ENCODE measurements at places on chromosomes 3 and 15.

GRCh38 chr3:135503760-135504686, 461.5 kb upstream of the PPP2R3A start:
- DNase-seq: peak; percentile 68

- DNase-seq: no peak
These were observed 617.0 kb upstream of the CBLB start for GRCh38 chr3:106485802-106486201.

DNA sequence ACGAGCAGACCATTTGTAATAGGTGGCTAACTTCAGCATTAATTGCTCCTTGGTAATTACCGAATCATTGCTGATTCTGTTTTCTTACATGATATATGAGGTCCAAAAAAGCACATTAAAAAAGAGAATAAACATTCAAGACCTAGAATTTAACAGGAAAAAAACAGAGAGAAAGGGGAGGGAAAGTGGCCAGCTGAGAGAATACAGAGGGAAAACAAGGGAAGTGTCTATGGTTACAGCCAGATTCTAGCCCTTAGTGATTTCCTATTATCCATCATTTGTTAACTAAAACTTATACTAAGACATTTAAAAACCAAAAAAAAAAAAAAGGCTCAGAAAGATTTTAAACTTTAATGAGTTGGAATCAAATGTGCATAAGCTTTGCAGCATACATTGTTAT, 168.7 kb downstream of the LRTM1 start:
- no peak for DNase-seq

GRCh38 chr15:98382139-98382538, 266.2 kb upstream of the IGF1R start:
- DNase-seq: no peak

DNA sequence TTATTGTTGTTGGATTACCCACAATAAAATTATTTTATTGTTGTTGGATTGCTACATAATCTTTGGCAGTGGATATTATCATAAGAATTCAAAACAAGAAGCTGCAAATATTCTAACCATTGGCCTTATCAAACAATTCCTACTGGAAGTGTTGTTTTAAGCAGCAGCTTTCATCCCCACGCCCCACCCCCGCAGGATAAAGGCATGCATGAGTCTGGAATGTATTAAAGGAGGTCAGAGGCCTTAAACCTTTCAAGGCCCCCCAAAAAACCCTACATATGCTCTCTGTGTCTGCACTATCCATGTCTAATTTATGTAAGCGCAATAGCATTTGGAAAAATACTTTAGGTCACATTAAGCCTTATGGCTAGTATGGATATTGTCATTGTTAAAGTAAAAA, 23.1 kb downstream of the P3H2 start:
- DNase-seq: peak; percentile 26

GRCh38 chr3:7960601-7961000, 541.0 kb upstream of the LMCD1 start:
- no peak for DNase-seq

GRCh38 chr15:91927585-91927984, 74.1 kb downstream of the SLCO3A1 start:
- DNase-seq: no peak

GRCh38 chr3:55607844-55608243, 120.7 kb upstream of the WNT5A start:
- DNase-seq: peak; percentile 63

GRCh38 chr3:67580430-67581000, 73.9 kb downstream of the SUCLG2 start:
- no peak for DNase-seq

GRCh38 chr3:105829871-105830622, 38.8 kb downstream of the CBLB start:
- peak; percentile 80 for DNase-seq

DNA sequence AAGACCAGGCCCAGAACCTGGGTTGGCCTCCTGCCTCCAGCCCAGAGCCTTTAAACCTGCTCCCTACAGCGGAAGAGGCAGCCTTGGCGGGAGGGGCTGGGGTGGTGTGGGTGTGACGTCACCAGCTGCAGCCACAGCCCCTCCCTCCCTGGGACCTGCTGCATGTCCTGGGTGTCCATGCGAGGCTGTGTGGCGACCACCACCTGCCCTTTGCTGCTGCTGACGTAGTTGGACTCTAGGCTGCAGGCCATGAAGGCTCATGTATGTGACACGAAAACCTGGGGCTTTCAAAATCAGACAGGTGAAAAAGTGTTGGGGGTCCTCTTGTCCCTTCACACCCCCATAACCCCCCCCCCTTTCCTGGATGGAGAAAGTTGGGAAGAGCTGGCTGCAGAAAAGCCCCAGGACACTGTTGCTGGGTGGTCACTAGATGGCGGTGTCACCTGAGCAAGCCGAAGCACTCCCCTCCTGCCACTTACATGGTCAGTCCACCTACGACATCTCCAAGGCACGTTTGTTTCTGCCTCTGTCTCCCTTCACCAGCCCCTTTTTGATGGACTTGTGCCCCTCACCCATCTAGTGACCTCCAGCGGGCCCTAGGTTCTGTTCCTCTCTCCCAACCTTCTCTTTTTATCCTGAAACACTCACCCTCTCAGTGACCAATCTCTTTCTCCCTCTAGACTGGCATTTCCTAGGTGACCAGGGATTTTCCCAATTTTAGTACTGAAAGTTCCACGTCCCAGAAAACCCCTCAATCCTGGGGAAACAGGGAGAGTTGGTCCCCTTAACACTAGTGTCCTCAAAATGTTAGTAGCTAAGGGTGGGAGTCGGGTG, 35.2 kb downstream of the SLC6A20 start:
- DNase-seq: peak; percentile 83

DNA sequence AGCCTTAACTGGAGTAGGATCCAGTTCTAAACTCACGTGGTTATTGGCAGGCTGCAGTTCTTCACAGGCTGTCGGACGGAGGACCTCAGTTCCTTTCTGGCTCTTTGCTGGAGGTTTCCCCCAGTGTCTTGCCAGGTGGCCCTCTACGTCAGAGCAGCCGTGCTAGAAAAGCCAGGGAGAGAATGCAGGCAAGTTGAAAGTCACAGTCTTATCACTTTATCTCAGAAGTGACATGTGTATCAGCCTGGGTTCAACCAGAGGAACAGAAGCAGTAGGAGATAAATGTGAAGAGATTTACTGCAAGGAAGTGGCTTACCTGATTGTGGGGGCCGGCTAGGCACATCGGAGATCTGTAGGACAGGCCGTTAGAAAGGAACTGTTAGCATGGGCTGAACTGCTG, 125.3 kb upstream of the BNIP2 start:
- no peak for DNase-seq

DNA sequence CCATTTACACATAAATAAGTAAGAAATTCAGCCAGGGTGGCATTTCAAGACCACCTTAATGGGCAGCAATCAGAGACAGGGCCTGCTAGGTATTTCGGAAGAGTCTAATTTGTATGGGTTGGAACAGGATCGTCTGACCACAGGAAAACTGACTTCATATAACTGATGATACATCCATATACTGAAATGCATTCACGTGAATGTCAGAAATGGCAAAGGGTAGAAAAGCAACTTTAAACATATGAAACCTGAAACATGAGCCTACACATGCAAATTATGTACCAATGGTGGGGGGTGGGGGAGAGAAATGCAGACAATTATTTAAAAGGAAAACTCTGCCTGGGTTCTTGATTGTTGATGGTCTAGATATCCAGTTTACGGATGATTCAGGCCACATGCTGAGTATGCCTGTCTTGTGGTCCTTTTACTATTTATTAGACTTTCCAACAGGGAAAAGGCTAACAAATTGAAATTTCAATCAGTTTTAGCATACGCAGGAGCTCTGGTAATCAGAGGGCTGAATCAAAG, 582.2 kb downstream of the FOXP1 start:
- DNase-seq: peak; percentile 80

- DNase-seq: no peak
These were observed 17.4 kb upstream of the VEPH1 start for GRCh38 chr3:157520485-157521150.

- DNase-seq: no peak
These were observed 77.5 kb upstream of the STRIT1 start for GRCh38 chr3:155370764-155371503.

DNA sequence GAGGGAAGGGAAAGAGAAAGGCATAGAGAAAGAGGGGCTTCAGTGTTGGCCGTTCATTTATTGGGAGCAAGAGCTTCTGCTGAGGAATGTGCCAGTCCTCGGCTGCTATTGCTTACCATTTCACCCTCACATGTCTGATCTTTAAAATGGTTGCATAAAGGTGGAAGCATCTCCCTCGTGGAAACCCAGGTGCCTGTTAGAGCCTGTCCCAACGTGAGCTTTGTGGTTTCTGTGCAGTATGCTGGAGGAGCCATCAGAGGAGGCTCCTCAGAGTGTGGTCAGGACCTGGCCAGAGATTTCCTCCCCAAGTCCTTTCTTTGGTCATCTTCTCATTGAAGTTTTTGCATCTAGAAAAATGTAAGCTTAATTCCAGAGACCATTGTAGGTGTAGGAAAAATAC, 34.4 kb downstream of the PSMD6 start:
- no peak for DNase-seq

DNA sequence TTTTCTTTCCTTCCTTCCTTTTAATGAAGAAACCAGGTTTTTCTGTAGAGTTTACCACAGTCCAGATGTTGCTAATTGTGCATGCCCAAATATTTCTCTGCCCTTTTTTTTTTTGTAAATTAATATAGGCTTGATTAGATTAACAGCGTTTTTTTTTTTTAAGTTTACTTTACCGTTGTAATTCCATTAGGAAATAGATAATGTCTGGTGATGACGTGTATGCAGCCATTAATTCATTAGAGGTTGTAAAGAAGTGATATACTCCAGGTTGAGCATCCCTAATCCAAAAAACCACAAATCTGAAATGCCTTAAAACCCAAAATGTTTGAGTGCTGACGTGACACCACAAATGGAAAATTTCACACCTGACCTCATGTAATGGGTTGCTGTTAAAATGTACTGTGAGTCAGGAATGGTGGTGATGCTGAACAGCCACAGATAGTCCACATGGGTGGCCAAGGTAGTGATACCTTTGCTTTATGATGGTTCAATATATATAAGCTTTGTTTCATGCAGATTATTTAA, 43.2 kb downstream of the KNL1 start:
- peak; percentile 2 for DNase-seq

DNA sequence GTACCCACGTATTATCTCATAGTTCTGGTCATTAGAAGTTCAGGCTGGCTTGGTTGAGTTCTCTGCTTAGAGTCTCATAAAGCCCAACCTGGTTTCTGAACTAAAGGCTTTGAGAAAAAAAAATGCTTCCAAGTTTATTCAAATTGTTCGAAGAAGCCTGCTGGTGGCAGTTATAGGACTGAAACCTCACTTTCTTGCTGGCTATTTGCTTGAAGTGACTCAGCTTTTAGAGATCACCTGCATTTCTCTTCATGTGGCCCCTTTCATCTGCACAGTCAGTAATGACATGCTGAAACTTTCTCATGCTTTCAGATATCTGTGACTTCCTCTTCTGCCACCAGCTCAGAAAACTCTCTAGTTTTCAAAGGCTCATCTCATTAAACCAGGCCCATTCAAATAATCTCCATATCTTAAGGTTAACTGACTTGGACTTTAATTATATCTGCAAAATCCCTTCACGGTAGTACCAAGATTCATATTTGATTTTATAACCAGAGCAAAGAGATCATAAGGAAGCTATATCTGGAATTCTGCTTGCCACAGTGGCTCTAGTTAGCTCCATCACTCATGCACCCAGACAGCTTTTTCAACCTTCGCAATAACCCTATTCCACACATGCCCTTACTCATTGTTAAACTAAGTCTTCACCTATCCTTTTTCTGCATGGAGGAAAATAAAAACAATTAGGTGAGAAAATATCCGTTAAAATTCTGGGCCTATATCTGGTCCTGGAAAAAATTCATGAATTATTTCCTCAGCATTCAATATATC, 433.8 kb upstream of the CBLB start:
- DNase-seq: no peak

GRCh38 chr15:29668120-29668602, 154.1 kb downstream of the TJP1 start:
- peak; percentile 97 for DNase-seq

DNA sequence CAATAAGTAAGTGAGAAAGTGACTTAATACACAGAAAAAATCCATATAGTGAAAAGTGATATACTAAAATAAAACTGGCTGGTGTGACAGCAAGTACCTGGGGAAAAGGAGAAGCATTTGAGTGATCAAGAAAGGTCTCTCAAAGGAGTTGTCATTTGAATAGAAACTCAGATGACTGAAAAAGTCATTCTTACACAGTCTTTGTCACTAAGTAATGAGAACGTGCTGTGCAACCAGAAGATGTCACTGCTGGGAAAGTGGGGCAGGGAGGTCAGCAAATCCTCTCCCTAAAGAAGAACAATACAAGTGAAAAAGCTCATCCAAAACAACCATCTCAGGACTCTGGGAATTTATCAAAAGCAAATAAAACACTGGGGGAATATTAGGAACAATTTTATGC, 317.5 kb upstream of the TRIM42 start:
- peak; percentile 6 for DNase-seq

DNA sequence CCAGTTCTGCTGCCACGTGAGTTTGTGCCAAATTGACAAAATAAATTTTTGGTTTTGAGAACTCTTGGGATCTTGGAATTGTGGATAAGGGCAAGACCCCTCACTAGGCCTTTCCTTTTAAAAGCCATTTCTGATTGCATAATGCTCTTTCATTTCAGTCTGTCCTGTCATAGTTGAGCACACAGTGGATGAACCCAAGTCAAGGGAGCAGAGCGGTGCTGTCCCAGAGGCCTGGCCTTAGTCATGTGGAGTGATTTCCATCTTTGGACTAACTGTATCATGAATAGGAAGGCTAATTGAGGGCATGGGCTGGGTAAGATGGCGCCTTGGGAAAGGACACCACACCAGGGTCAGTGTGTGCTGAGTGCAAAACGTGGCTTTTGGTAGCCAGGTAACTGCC, 304.0 kb downstream of the UACA start:
- no peak for DNase-seq

DNA sequence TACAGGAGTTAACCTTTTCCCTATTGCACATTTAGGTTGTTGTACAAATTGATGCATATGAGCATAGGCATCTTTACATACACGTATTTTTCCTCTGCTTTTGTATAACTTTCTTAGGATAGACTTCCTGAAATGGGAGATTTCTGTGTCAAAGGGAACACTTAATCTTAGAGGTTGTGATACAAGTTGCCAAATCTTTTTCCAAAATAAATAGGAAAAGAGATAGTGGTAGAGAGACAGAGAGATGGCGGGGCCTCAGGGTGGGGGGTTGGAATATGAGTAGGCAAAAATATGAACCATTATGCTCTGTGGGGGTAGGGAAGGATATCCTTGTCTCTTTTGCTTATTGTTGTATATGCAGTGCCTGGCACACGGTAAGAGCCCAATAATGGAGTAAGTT, 70.7 kb upstream of the UBE2E1 start:
- DNase-seq: peak; percentile 9

Data from choroid plexus epithelial cell (primary cell).